Activated CD8-positive, alpha-beta memory T cell treated with anti-CD3 and anti-CD28 coated beads for 24 hours (primary cell): ENCODE measurements at places on chromosomes 5 and 9.

DNA sequence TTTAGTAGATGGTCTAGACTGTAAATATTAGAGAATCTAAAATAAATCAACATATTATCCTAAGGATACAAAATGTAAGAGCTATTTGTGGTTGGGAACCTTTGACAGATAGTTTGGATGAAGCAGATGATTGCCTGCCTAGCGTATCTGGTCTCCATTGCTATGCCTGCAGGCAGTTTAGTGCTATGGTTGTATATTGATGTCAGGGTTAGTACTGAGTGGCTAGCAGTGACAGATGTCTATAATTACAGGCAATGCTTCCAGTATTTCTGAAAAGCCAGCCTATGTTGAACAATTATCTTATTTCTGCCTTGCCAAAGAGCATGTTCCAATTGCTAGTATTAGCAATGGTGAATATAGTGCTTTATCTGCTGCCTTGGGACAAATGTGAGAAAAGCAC is 151.3 kb upstream of the TLX3 start:
- DNase-seq, result no peak

DNA sequence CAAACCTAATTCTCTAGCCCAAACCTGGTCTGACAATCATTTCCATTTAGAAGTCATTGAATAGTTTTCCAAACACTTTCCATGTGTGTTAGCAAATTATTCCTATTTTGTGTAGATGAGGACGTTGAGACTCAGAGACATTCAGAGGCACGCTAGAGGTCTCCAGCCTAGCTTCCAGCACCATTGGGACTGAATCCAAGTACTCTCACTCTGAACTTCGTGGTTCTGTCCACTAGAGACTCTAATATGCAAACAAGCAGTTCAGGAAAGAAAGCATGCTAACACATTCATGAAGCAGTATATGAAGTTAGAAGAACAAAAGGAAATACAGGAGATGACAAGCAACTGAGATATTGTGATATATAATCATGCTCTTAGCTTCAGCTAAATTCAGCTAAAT is 354.8 kb downstream of the NTRK2 start:
- no peak for DNase-seq

- DNase-seq, result no peak
Measured at GRCh38 chr9:87148331-87149104, 201.2 kb upstream of the GAS1 start.

- DNase-seq, result no peak
Measured at GRCh38 chr5:154989626-154990025, 23.9 kb upstream of the KIF4B start.

- peak; percentile 87 for DNase-seq
Measured at GRCh38 chr5:102296178-102296817, at the start of gene SLCO4C1. Gene SLCO4C1 (minus strand): TSS chr5:102296284. CDS start chr5:102296262, 22 bp downstream.
